ENCODE measurements at places on chromosomes 2 and 18.

DNA sequence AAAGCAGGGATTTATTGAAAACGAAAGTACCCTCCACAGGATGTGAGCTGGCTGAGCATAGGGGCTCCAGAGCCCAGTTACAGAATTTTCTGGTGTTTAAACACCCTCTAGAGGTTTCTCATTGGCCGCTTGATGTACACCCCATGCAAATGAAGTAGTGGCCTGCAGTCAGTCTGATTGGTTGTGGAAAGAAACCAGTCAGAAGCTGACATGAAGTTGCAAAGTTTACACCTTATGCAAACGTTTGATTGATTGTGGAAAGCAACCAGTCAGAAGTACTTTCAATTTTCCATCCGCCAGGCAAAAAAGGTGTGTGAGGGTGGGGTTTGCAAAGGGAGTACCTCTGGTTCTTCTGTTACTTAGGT lies 62.3 kb downstream of the VWA3B start:
- DNase-seq, result peak; percentile 26

- DNase-seq, result no peak
Observed at GRCh38 chr2:85032621-85033020, 61.7 kb downstream of the KCMF1 start.

- DNase-seq, result no peak
Observed at GRCh38 chr2:103232865-103233264, 471.0 kb downstream of the TMEM182 start.

DNA sequence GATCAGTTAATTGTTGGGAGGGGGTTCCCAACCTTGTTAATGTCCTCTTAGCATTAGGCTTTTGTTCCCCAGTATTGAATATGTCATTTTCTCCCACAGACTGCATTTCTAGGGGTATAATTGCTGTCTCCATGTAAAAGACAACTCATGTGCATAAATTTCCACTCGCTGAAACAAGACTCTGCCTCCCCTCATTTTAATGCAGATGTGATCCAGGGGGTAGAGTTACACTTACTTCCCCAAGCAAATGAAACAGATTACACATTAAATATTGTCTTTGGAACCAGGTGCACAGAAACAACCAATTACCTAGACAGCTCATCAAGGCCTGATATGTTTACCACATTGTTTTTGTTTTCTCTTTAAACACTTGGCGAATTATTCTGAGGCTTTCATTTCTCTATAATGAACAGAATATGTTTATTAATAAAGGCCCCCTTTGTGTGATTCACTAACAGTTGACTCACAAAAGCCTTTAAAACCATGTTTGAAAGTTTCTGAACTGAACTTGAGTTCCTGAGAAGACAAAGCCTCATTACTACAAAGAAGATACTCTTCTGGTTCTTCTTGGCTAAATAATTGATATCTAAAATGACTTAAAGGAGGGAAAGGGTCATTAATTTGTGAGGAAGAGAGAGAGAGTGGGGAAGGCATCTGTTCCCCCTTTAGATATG lies 15.0 kb upstream of the ACVR1 start:
- DNase-seq, result no peak

GRCh38 chr2:45119855-45120254 lies 110.6 kb upstream of the SIX2 start:
- DNase-seq, result no peak

GRCh38 chr18:46321955-46322354 lies 217.8 kb downstream of the HAUS1 start:
- no peak for DNase-seq

Data from cardiac muscle cell (in vitro differentiated cells and primary cell).